AG09319 (cell line): ENCODE measurements at places on chromosomes 6 and 20.

- DNase-seq: no peak
Observed at GRCh38 chr20:16699293-16699692, 30.5 kb upstream of the SNRPB2 start.

DNA sequence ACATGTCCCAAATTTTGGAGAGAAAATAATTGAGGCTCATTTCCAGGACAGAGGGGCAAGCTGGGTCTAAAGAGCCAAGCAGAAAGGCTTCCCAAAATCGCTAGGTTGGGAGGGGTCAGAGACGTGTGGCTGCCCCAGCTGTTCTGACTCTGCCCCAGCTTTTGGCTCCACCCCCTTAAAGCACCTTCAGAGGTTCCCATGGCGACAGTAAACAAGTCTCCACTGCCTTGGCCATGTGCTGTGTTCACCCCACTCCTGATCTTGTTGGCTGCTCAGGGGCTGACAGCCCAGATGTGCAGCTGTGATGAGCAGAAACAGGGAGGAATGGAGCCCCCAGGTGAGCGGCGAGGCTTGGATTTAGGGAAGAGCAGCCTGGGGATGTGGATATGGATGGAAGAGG lies 72.8 kb upstream of the SPTLC3 start:
- no peak for DNase-seq

GRCh38 chr6:16564436-16564835 lies 196.8 kb downstream of the ATXN1 start:
- no peak for DNase-seq

- no peak for DNase-seq
Observed at GRCh38 chr6:11213422-11214021, 18.9 kb downstream of the NEDD9 start.

DNA sequence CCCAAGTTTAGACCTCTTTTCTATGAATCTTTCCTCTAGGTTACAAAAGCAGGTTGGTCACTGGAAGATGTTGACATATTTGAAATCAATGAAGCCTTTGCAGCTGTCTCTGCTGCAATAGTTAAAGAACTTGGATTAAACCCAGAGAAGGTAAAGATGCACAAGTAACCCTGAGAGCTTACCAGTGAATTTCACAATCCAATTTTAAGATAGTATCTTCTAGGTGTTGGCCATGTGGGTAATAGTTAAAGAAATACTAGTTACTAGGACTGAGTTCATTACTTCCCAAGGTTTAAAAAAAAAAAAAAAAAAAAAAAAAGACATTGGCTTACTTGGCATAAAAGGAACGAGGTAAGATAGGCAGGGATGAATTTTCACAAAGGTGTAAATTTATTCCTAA lies 11.3 kb downstream of the TCP1 start:
- DNase-seq: no peak

DNA sequence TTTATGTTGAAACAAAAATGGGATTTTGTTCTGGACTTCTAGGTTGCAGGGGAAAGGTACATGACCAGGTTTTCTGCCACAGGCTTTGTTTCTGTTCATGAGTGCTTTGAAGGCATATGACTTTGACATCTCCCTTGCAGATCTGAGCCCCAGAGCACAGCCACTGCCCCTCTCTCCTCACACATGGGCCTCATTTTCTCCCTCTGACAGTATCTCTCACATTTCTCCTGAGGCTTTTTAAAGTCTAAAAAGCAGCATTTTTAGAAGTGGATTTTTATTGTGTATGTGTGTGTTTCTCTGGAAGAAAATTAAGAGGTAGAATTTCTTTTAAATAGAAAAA lies 49.9 kb upstream of the LTV1 start:
- DNase-seq: no peak
